ENCODE measurements at places on chromosomes 6 and 20.

- DNase-seq: no peak
Observed at GRCh38 chr6:95978230-95978629, 37.5 kb upstream of the FUT9 start.

GRCh38 chr6:107820338-107821261, 3.5 kb downstream of the SCML4 start:
- DNase-seq: no peak

DNA sequence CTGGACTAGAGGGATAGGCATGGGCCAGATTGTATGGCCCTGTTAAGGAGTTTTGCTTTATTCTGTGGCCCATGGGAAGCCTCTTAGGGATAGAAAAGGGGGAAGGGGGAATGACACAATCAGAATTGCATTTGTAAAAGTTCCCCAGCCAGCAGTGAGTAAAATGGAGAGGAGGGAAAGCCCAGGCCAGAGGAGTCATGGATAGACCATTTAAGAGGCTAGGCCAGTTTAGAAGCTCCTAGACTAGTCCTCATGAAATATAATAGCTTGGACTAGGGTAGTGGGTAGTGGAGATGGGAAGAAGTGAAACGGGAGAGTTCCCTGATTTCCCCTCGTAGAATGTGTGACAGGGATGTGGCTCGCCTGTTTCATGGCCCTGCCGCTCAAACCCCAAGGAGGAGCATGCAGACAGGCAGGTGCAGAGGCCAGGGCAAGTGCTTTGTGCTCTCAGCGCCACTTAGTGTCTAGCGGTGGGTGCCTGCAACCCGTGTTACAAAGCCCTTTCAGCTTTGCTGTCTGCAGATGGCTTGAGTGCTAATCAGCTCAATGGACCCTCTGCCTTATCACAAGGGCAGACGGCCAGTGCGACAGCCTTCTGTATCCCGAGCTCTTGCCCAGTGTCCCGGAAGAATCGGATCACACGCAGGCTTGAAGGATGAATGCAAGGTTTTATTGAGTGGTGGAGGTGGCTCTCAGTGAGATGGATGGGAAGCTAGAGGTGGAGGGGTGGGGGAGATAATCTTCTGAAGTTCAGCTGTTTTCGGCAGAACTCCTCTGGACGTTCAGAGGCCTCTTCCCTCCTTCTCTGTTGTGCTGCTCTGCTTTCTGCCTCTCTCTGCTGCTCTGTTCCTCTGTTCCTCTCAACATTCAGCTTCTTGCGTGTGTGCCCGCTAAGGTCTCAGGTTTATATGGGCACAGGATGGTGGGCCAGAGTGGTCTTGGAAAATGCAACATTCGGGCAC, 141.1 kb downstream of the CEP57L1 start:
- peak; percentile 88 for DNase-seq

GRCh38 chr6:170035901-170036304, 255.0 kb downstream of the DLL1 start:
- DNase-seq: no peak

- peak; percentile 75 for DNase-seq
Observed at GRCh38 chr20:1965520-1966351, 28.1 kb downstream of the PDYN start.

GRCh38 chr6:96016334-96017069, 728 bp downstream of the FUT9 start:
- no peak for DNase-seq

DNA sequence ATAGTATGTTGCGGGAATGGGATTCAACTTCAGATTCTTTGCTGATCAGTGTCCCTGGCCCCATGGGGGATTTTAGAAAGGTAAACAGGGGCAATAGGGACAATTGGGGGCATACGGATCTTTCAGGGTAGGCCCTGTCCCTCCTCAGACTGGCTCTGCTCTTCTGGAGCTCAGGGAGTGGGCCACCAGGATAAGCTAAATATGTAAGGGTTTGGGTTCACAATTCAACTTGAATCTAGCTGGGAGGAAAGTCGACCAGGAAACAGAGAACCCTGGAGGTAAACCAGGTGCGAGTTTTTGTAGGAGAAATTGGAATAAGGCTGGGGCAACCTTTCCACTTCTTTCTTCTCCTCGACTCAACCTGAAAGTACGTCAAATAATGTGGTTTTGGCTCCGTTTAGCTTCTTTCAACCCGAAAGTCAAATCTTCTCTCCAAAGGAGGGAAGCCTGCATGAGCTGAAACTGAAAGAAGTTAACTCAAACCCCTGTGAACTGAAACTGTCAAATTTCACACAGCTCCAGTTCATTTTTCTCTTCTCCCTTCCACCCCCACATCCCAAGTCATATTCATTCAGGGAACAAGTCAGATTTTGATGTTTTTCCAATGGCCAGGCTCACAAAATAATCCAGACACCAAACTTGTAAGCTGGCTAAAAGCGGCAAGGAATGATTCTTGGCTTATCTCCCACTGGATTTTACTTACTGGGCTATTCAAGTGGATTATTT, 278.2 kb downstream of the CLIC5 start:
- DNase-seq: no peak

- DNase-seq: no peak
Observed at GRCh38 chr6:129491436-129491835, 218.5 kb downstream of the ARHGAP18 start.
